ENCODE measurements at places on chromosomes 1 and 21.

DNA sequence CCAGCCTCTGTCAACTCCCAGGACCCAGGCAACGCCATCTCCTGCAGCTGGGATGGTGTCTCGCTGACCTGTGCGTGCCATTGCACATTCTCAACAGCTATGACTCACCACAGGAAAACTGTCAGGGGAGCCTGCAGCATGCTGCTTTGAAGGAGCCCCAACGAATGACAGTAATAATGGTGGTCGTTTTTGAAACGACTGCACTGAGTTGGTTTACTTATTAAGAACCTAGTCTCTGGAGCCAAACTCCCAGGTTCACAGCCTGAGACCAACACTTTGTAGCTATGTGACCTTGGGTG is 21.6 kb downstream of the TCEA3 start:
- H3K4me3 ChIP-seq, result no peak overlapping the region
- peaks cover 27% of the 10 kb centered on the region for H3K36me3 ChIP-seq
- no peak for DNase-seq
- no peaks in the 10 kb centered on the region for H3K27me3 ChIP-seq
- no peak overlapping the region for H3K27ac ChIP-seq

GRCh38 chr1:56446531-56447098 is 132.7 kb downstream of the PLPP3 start:
- no peak for DNase-seq
- peak overlapping the region; percentile 35 for H3K27ac ChIP-seq
- no peaks in the 10 kb centered on the region for H3K27me3 ChIP-seq
- H3K4me3 ChIP-seq, result no peak overlapping the region
- H3K4me1 ChIP-seq, result no peaks in the 10 kb centered on the region

GRCh38 chr1:53590531-53591515 is 131.6 kb downstream of the DMRTB1 start:
- no peaks in the 10 kb centered on the region for H3K36me3 ChIP-seq
- peaks cover 23% of the 10 kb centered on the region for H3K4me1 ChIP-seq

DNA sequence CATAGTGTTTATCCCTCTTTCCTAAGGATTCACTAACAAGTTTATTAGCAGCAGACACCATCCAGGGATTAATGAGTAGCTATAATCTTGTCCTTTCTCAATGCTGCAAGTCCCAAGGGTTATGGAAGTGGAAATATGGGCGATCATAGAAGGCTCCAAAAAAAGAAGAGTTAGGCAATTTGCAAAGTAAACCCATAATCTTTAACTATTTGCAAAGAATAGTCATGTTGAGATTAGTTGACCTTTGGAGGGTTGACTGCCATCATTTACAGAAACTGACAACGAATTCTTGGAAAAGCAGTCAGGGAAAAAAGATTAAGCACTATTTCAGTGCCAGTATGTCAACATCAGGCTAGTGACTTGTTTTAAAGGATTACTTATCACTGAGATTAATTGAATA is 169.9 kb downstream of the KCNT2 start:
- no peaks in the 10 kb centered on the region for H3K4me1 ChIP-seq
- no peak overlapping the region for H3K27ac ChIP-seq
- no peak for DNase-seq
- H3K36me3 ChIP-seq, result no peaks in the 10 kb centered on the region

DNA sequence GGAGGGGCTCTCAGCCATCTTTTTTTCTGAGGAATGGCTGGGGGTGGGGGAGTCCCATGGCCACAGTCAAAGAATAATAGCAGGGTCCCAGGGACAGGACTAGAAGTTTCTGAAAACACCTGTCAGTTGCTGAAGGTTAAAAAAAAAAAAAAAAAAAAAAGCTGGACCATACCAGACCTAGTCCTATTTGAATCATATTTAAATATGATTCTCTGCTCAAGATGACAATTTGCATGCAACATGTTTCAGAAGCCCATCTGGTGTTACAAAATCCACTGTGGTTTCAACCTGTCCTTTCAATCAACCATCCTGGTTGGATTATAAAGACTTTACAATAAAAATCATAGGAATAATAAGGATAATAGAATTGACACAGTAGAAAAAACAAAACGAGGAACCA is 153.7 kb downstream of the TENT5C start:
- no peak overlapping the region for H3K4me3 ChIP-seq
- no peaks in the 10 kb centered on the region for H3K36me3 ChIP-seq
- peak overlapping the region; percentile 46 for H3K27ac ChIP-seq
- H3K4me1 ChIP-seq, result peaks cover 17% of the 10 kb centered on the region
- no peak for DNase-seq

GRCh38 chr1:241715956-241716355 is 63.9 kb downstream of the WDR64 start:
- no peaks in the 10 kb centered on the region for H3K27me3 ChIP-seq
- no peak overlapping the region for H3K27ac ChIP-seq
- peaks cover 4% of the 10 kb centered on the region for H3K4me1 ChIP-seq
- no peaks in the 10 kb centered on the region for H3K36me3 ChIP-seq

DNA sequence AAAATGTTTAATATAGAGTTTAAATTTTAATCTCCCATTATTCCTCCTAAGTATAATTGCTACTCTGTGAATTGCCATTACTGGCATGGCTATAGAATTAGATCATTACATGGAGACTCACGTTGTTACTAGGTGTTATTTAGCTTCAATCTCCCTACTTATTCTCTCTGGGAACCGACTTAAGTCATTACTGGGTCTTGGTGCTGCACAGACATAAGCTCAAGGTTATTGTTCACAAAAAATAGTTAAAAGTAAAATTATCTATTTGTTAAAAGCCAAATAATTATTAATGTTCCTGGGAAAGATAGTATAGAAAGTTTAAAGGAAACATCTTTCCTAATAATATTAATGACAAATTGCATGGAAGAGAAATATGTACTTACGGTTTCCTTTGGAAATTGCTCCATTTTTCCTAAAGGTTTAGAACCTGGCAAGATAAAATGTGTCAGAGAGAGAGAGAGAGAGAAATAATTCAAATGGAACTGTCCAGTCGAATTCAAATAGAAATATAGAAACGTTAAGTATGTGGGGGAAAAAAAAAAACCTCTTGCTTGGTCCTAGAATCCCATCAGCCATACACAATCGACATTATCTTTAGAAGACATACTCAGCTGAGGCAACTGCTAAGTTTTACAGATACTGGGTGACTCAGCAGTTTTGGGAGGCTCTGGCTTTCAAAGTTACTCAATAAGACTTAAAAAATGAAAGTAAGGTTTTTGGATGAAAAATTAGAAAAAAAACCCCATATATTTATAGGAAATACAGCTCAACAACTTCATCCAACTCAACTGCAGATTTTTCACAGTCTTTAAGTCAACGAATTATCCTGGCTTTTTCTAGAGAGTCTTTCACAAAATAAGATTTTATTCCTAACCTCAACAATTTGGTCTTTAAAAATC is at the start of gene SPTA1:
SPTA1 (minus strand) TSS at position 605 of the 899 bp plus-strand sequence; CDS start at position 407, 198 bp downstream.
- H3K4me3 ChIP-seq, result no peak within 1 kb of the TSS
- H3K27ac ChIP-seq, result no peak within 1 kb of the TSS
- DNase-seq, result no peak
- no peaks in the 10 kb centered on the region for H3K36me3 ChIP-seq
- no peaks in the 10 kb centered on the region for H3K27me3 ChIP-seq
- no peaks in the 10 kb centered on the region for H3K4me1 ChIP-seq
